ENCODE measurements at places on chromosomes 4 and X.

- DNase-seq, result no peak
Observed at GRCh38 chrX:7205037-7205577, 57.2 kb upstream of the PUDP start.

GRCh38 chr4:1480720-1481119 is 74.5 kb upstream of the NKX1-1 start:
- DNase-seq, result no peak

- DNase-seq, result no peak
Observed at GRCh38 chr4:186780291-186781031, 56.8 kb upstream of the FAT1 start.

- no peak for DNase-seq
Observed at GRCh38 chrX:2960861-2961515, 31.8 kb upstream of the ARSD start.

- no peak for DNase-seq
Observed at GRCh38 chrX:103830848-103831247, 1.2 kb downstream of the RAB9B start.

DNA sequence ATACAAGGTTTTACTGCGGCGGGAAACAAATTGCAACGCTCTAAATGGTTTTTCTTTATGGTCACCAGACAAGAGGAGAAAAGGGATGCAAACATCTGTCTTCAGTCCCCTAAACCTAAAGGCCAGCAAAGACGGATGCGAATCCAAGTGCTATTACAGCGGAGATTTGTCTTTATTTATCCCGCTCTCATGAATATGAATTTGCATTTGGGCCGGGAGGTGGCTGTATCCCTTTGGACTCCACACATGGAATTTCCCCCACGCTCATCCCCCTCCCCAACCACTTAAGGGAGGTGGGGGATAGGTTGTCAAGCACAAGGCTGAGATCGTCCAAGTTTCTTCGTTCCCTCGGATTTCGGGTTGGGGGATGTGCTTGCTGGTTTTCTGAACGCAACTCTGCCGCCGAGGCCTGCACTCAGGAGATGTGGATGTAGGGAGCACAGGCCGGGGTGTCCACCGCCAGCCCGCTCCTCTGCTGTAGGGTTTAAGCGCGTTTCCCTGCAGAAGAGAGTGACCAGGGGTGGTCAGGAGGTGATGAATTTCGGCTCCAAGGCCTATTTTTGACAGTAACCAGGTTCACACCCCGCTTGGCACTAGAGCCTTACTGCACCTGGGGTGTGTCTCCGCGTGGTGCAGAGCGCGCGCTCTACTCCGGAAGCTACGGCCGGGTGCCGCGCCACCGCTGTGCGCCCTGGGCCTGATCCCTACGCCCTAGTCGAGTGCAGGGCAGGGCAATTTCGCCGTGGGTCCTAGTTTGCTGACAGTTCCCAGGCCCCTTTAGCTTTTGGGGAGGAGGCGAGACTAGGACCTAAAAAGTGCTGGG is 2.3 kb upstream of the PHOX2B start:
- DNase-seq, result no peak

DNA sequence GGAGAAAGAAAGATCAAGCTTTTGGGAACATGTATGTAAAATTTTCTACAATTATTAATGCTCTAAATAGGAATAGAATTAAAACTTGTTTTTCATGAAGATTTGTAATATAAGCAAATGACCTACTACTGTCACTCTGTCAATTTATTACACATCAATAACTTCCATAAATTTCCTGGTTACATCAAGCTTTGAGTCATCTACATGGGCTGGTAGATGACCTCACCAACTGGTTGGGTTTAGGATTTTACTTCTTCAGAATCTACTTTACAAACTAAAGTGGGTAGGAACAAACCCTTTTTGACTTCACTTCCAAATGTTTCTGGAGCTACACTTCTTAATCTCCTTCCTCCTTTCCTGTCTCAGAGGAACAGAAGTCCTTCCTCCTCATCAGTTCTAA is 12.0 kb upstream of the LRAT start:
- no peak for DNase-seq

GRCh38 chrX:139787601-139788000 is 79.6 kb upstream of the MCF2 start:
- DNase-seq, result no peak

DNA sequence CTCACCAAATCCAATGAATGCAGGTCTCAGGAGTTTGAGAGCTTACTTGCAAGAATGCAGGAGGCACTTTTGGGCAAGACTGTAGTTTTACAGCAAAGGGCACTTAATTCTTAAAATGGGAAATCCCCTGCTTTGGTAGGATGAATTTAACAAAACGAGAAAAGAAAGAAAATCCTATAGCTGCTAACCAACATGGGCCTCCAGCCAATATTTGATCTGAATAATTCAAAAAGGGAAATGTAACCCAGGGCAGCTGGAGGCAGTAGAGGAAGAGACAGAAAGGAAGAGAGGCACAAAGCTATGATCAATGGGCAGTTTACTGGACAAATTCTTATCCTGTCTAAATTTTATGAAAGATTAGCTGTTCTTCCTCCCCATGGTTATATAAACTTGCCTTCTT is 142.3 kb downstream of the SH3KBP1 start:
- DNase-seq, result no peak

DNA sequence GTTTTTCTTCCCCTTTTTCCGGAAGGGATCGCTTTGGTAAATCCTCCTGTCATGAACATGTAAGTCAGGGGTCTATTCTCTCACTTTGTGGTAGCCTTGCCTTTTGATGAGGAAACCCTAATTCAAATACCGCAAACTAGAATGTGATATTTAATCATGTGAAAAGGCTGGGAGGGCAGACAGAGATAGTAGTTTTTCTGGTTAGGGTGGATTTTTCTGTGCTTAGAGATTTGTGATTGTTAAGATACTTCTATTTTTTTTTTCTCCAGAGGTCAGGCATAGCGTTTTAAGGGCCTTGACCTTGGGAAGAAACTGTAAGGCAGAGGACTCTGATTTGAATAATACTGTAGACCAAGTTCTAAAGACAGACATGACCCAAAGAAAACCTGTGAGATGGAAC is 41.8 kb upstream of the PACRGL start:
- DNase-seq, result no peak

GRCh38 chrX:19670321-19670750 is 155.0 kb upstream of the MAP3K15 start:
- DNase-seq, result peak; percentile 28

- no peak for DNase-seq
Observed at GRCh38 chrX:132819711-132820264, 138.6 kb downstream of the HS6ST2 start.

DNA sequence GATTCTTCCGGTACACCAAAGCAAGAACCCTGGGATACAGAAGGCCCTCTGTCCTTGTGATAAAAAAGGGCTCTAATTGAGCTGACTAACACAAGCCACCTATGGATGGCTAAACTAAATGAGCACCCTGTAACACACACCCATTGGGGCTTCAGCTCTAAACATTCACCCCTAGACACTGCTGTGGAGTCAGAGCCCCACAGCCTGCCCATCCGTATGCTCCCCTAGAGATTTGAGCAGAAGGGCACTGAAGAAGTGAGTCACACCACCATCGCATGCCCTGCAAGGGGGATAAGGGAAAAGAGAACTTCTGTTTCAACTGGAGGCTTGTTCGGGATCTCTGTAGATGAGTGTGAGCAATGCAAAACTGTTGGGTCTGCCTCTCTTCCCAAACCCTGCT is 545.2 kb downstream of the KCTD8 start:
- DNase-seq, result no peak

GRCh38 chr4:154454710-154455109 is 36.9 kb downstream of the DCHS2 start:
- no peak for DNase-seq

GRCh38 chr4:76744241-76744921 is 153.6 kb downstream of the SOWAHB start:
- peak; percentile 98 for DNase-seq

- DNase-seq, result peak; percentile 57
Observed at GRCh38 chr4:15396157-15396800, 31.6 kb upstream of the C1QTNF7 start.

DNA sequence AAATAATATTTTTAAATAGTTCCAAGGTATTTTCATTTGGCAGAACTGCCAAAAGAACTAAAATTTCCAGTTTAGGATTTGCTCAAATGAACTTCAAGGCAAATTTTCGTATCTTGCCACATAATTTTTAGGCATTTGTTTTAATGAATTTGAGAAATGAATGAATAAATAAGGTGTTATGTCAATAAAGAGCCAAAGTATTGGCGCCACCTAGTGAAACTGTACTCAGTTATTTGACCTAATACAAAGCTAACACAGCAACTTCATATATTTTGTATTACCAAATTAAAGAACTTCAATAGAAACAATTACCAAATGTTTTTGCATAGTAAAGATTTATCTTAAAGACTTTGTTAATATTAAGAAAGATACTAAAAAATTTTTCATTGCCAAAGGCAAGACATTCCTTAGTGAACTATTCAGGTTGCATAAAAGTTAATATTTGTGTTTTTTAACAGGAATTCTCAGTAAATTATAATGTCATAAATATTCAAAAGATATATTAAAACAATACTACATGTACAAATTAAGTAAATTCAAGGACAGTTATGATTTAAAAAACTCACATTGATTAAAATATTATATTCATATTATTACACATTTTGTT is 50.3 kb downstream of the STPG2 start:
- DNase-seq, result no peak

- no peak for DNase-seq
Observed at GRCh38 chr4:15925830-15926229, 12.7 kb downstream of the FGFBP1 start.

GRCh38 chr4:41620594-41621256 is 82.8 kb downstream of the LIMCH1 start:
- no peak for DNase-seq

DNA sequence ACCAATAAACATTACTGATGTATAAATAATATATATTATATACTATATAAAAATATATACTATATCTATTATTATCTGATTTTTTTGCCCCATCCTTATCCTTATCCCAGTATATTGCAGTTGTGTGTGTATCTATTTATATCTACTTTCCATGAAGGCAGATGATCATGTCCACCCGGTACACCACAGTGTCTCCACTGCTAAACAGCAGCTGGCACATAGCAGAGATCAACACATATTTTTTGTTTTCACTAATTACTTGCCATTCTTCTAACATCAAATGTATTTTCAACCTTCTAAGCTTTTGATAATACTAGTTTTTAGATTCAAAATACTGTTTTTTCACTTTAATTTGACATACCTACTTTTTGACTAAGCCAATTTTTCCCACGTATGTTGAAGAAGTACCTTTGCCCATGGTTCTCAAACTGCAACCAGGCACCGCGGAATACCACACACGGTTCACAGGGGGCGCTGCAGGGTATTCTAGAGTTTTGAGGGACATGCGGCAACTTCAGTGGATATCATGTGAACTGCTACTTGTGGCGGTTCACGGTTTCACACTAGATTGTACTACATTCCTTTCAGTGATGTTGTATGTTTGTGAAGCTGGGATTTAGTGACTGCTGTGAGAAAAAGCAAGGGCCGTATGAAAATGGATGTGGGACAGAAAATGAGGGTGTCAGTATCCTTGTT is 182.5 kb upstream of the NPY2R start:
- no peak for DNase-seq

GRCh38 chrX:136310411-136310810 is 9.6 kb downstream of the ADGRG4 start:
- DNase-seq, result peak; percentile 4
